ENCODE measurements at places on chromosomes 4 and X. TPM values are rescaled to one million over a fixed set of nuclear protein-coding genes. Genes with fewer than 3 reads are reported as not detected.

The TEX13A gene
- not detected for total RNA-seq

- no peak overlapping the region for H3K4me3 ChIP-seq
- H3K4me1 ChIP-seq: no peaks in the 10 kb centered on the region
- H3K27me3 ChIP-seq: no peaks in the 10 kb centered on the region
These were observed 816.6 kb downstream of the GLUD2 start for GRCh38 chrX:121863976-121864375.

The SLC16A2 gene
- total RNA-seq: 0.10 TPM

DNA sequence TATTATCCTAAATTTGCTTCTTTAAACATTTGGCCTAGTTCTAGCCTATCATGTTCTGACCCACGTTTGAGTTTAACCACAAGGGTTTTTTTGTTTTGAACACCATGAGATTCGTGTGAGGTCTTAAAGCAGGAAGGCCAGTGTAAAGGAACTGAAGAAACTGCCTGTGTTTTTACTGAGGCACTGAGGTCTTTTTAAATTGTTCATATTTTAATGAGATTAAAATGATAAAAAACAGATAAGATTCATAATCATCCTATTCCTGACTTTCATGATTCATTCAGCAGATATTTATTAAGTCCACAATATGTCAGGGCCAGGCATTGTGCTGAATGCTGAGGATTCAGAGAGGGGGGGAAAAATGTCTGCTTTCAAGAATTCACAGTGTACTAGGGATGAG, 3.2 kb downstream of the RPS6KA3 start:
- H3K27ac ChIP-seq: peak overlapping the region; percentile 97
- H3K36me3 ChIP-seq: peaks cover 6% of the 10 kb centered on the region
- DNase-seq: no peak
- peaks cover 18% of the 10 kb centered on the region for H3K4me1 ChIP-seq

GRCh38 chrX:71998836-71999509, 88.3 kb downstream of the NHSL2 start:
- no peak overlapping the region for H3K4me3 ChIP-seq
- peaks cover 7% of the 10 kb centered on the region for H3K4me1 ChIP-seq
- no peaks in the 10 kb centered on the region for H3K27me3 ChIP-seq
- peak overlapping the region; percentile 8 for H3K27ac ChIP-seq
- DNase-seq: peak; percentile 14
- H3K36me3 ChIP-seq: no peaks in the 10 kb centered on the region

- H3K27me3 ChIP-seq: no peaks in the 10 kb centered on the region
- no peaks in the 10 kb centered on the region for H3K4me1 ChIP-seq
- H3K4me3 ChIP-seq: no peak overlapping the region
These were observed 280.8 kb upstream of the ZCCHC13 start for GRCh38 chrX:74023203-74023602.

The GLRB gene
- total RNA-seq: not detected

- peak overlapping the region; percentile 61 for H3K4me3 ChIP-seq
- H3K27me3 ChIP-seq: no peaks in the 10 kb centered on the region
- peak overlapping the region; percentile 49 for H3K27ac ChIP-seq
- peaks cover 17% of the 10 kb centered on the region for H3K4me1 ChIP-seq
- no peak for DNase-seq
These were observed 40.7 kb upstream of the ASMTL start for GRCh38 chrX:1493412-1493811.

DNA sequence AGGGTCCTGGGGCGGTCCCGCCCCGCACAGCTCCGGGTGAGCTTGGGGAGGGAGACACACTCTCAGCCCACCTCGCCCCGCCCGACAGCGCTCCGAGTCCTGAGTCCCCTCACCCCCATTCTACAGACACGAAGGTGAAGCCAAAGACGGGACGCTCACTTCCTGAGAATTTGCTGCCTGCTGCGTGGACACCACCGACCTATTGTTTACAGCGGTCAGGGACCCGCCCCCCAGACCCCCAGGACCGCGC, 796 bp upstream of the ZNF141 start:
- DNase-seq: no peak
- peak overlapping the region; percentile 96 for H3K4me3 ChIP-seq
- H3K27ac ChIP-seq: peak overlapping the region; percentile 94
- H3K27me3 ChIP-seq: no peaks in the 10 kb centered on the region
- peaks cover 7% of the 10 kb centered on the region for H3K36me3 ChIP-seq

The FGA gene
- total RNA-seq: not detected

- H3K4me3 ChIP-seq: no peak overlapping the region
- no peaks in the 10 kb centered on the region for H3K4me1 ChIP-seq
- H3K27ac ChIP-seq: no peak overlapping the region
These were observed 29.2 kb downstream of the PRRG1 start for GRCh38 chrX:37378404-37378803.

DNA sequence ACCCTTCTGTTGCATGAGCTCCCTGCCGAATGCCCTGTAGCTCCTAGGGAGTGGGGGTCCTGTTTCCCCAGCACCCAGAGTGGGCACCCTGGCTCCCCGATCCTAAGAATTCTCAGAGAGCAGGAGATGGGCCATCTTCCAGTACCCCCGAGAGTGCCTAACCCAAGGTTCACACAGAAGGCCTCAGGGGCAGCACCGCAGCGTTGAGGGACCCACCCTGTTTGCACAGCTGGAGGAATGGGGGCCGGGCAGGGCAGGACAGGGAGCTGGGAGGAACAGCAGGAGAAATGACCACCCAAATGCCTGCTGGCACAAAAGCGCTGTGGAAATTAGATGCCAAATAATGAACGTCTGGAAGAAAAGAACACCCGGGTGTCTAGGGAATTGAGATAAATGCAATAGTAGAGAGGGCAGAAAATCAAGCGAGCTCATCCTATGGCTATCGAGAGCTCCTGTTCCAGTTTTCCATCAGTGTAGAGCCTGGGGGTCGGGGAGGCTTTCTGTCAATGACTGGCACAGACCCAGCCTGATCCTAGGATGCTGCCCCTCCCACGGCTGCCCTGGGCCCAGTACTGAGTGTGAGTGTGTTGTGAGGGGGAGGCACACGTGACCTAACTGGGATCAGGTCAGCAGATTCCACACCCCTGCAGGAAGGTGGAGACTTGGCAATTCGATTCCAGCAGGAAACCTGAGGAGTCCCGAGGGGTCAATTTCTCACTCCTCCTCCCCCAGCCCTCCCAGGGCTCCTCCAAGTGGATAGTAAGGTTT, 25.7 kb downstream of the SEPTIN6 start:
- peaks cover 2% of the 10 kb centered on the region for H3K36me3 ChIP-seq
- H3K27me3 ChIP-seq: no peaks in the 10 kb centered on the region
- peak overlapping the region; percentile 59 for H3K4me3 ChIP-seq
- H3K4me1 ChIP-seq: peaks cover 10% of the 10 kb centered on the region
- H3K27ac ChIP-seq: peak overlapping the region; percentile 67
- DNase-seq: no peak

The ASMTL gene
- 34.6 TPM for total RNA-seq

DNA sequence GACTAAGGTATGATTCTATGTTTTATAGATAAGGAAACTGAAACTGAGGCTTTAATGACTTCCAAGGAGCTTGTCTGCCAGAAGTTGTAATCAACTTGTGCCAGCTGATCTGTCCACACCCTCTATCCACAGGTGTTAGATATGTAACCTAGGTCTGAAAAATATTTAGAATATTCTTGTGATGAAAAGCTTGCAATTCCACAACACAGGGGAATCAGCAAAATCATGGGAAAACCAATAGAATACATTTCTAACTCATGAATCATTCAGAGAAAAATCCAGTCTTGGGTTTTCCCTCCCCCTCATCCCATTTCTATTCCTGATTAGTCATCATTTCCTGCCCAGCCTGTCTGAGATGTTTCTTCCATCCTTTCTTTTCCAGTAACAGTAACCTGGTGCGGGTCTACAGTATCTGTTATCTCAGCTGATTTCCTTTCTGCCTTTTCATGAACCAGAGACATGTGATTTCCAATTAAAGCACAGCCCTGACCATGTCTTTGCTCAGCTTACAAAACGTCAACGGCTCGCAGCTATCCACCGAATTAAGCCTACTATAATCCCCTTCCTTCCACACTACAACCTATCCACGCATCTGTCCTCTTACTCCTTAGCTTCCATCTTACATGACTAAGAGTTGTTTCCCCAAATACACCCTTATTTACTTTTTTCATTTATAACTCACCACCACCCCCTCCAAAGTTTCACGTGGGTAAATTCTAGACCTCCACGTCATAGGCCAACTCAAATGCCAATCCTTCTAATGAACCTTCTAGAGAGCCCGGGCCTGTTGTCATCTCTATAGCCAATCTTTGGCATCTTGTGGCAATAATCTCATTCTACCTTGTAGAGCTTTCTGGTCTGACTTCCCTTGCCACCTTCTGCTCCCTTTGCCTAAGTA, 961 bp upstream of the NOCT start:
- H3K36me3 ChIP-seq: peaks cover 4% of the 10 kb centered on the region
- H3K27me3 ChIP-seq: peaks cover 4% of the 10 kb centered on the region
- H3K4me1 ChIP-seq: peaks cover 24% of the 10 kb centered on the region
- H3K27ac ChIP-seq: peak overlapping the region; percentile 100

The CXCL11 gene
- total RNA-seq: not detected

DNA sequence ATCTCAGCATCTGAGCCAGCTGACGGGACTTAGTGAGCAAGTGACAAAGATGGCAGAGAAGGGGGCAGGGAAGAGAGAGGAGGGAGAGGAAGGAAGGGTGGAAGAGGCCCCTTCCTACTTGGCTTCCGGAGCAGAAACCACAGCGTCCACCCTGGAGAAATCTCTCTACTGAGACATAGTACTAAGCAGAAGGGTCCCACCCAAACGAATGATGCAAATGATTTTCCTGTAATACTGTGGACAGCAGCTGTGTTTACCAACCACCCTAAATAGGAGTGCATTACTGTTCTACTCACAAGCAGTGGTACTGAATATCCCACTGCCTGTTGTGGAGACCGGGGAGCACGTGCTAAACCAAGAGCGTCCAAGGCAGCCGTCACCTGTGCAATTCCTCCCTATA, 29.4 kb downstream of the DTHD1 start:
- H3K4me1 ChIP-seq: peaks cover 14% of the 10 kb centered on the region
- H3K4me3 ChIP-seq: peak overlapping the region; percentile 70
- H3K27me3 ChIP-seq: no peaks in the 10 kb centered on the region
- no peaks in the 10 kb centered on the region for H3K36me3 ChIP-seq

- no peaks in the 10 kb centered on the region for H3K36me3 ChIP-seq
- H3K4me3 ChIP-seq: no peak overlapping the region
- peaks cover 11% of the 10 kb centered on the region for H3K4me1 ChIP-seq
These were observed 277.9 kb upstream of the KLF3 start for GRCh38 chr4:38386005-38386551.

- no peak for DNase-seq
- H3K27ac ChIP-seq: no peak within 1 kb of the TSS
- H3K27me3 ChIP-seq: peaks cover 35% of the 10 kb centered on the region
- H3K4me1 ChIP-seq: no peaks in the 10 kb centered on the region
These were observed at the start of gene GPC4 for GRCh38 chrX:133415276-133416105. GPC4 (minus strand) TSS chrX:133415489; CDS start chrX:133414965, 524 bp downstream.

- H3K27me3 ChIP-seq: no peaks in the 10 kb centered on the region
- no peak for DNase-seq
- H3K27ac ChIP-seq: no peak overlapping the region
- no peaks in the 10 kb centered on the region for H3K4me1 ChIP-seq
- H3K4me3 ChIP-seq: no peak overlapping the region
- H3K36me3 ChIP-seq: no peaks in the 10 kb centered on the region
These were observed 130.6 kb downstream of the RBM46 start for GRCh38 chr4:154911608-154912098.

The TMSB15A gene
- total RNA-seq: not detected

DNA sequence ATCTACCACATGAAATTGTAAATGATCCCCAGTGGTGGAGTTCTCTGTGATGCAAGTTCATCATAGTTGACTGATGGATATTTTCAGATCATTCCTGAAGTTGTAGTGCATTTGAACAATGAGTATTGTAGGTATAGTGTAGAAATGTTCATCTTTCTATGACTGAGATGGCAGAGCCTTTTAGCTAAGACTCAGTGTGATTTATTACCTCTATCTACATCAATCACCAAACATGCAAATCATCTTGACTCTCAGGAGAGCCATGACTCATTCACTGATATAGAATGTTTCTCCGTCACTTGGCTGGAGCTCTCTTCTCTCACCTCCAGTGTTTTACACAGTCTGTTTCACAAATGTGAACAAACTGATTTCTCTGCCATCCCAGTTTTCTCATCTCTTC, 392.6 kb downstream of the IL1RAPL1 start:
- H3K27ac ChIP-seq: no peak overlapping the region
- H3K4me3 ChIP-seq: no peak overlapping the region
- DNase-seq: no peak
- no peaks in the 10 kb centered on the region for H3K27me3 ChIP-seq
- H3K4me1 ChIP-seq: no peaks in the 10 kb centered on the region

DNA sequence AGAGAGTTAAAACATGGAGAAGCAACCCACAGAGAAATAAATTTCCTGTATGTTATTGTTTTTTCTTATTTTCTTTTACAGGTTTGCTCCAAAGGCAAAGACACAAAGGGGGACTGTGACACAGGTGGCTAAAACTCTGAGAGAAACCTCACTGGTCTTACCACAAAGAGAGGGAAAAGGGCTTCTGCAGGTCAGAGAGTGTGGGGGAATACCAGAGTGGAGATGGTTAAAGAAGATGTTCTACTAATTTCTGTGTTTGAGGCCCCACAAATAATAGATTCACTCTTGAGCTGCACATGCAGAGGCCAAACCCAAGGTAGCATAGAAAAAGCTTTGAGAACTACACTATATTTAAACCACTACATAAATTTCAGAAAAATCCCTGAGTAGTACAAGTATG, 151.3 kb downstream of the GABRA3 start:
- H3K27ac ChIP-seq: no peak overlapping the region
- no peak for DNase-seq
- no peaks in the 10 kb centered on the region for H3K36me3 ChIP-seq
- H3K4me3 ChIP-seq: no peak overlapping the region
- H3K27me3 ChIP-seq: no peaks in the 10 kb centered on the region
- H3K4me1 ChIP-seq: no peaks in the 10 kb centered on the region

DNA sequence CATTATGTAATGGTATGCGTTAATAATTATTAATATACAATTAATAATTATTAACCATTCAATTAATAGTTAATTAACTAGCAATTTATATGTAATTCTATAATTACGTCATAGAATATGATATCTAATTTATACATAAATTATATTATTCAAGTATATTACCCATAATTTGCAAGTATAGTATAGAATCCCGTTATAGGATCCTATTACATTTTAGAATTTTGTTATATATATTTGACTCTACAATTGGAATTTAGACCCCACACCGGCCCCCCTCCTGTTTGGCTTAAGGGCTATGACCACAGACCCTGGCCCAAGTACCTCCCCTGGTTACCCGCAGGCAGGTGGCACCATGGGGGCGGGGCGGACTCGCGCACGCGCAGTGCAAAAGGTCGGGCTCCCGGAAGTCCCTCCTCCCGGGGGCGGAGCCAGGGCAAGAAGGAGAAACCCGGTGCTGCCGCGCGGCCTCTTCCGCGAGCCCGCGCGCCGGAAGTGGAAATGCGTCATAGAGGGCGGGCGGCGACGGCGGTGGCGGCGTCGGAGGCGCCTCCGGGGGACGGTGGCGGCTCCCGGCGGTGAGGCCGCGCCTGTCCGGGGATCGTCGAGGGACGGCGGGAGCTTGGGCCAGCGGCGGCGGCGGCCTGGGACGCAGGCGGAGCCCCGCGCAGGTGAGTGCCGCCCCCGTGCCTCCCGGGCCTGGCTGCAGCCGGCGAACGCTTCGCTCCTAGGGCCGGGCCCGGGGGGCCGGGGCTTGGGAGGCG, at the start of gene AKAP17A:
AKAP17A (plus strand) TSS at position 503 of the 761 bp plus-strand sequence. CDS start 1,859 bp downstream, outside the sequence.
- peak; percentile 99 for DNase-seq
- H3K4me3 ChIP-seq: peak within 1 kb of the TSS; percentile 94
- H3K27ac ChIP-seq: peak within 1 kb of the TSS; percentile 91
- no peaks in the 10 kb centered on the region for H3K36me3 ChIP-seq

GRCh38 chr4:66688674-66689073, 856.6 kb downstream of the CENPC start:
- H3K4me1 ChIP-seq: no peaks in the 10 kb centered on the region
- no peak overlapping the region for H3K27ac ChIP-seq
- H3K27me3 ChIP-seq: no peaks in the 10 kb centered on the region
- H3K36me3 ChIP-seq: no peaks in the 10 kb centered on the region

Data from T-helper 17 cell (primary cell).